ENCODE measurements at places on chromosomes 2 and 18.

DNA sequence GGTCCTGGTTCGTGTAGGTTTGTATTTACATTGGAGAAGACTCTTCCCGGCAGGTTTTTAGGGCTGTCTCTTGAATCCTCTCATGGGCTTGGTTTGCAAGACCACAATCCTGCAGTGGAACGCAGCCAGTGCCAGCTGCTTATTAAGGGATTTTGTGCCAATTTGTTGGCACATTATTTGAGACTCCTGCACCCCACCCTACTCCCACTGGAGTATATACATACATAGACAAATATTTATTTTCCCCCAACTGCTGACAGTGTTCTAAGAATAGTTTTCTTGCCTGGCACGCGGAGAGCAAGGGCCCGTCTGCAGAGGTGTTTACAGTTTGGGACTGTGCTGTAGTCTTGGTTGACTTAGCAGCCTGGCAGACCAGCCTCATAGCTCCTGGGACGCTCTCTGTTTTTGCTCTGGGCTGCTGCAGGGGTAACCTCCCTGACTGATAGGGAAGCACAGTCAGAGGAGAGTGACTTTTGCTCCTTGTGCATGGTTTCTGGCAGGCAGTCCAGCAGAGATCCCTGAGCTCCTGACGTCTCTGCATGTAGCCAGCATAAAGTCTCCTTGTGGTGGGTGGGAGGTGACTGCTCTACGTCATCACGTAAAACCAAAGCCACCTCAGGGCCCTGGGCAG, 1.9 kb downstream of the LDLRAD4 start:
- DNase-seq, result no peak

DNA sequence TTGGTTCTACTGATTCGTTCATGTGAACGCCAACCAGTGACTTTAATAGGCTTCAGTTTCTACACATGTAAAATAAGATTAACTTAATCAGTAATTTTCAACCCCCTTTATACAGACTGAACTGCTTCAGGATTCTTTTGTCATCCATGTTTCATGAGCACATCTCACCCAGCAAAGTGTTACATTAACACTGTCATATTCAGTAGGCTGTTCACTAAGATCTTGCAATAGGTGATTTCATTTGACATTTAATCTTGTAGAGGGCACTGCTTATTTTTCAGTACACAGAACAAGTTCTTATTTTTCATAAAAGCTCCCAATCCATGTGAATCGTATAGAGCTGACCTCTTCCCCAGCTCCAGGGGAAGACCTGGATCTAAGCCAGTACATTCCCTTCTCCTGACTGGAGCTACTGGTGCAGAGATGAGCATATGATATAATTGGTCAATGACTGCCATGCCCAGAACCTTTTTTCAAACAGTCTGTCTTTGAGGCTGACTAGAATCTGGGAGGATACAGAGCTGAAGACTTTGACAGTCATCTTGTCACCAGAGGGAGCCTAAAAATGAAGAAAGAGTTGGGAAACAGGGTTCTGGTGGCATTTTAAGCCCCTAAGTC, 72.2 kb upstream of the CHRNA1 start:
- no peak for DNase-seq

DNA sequence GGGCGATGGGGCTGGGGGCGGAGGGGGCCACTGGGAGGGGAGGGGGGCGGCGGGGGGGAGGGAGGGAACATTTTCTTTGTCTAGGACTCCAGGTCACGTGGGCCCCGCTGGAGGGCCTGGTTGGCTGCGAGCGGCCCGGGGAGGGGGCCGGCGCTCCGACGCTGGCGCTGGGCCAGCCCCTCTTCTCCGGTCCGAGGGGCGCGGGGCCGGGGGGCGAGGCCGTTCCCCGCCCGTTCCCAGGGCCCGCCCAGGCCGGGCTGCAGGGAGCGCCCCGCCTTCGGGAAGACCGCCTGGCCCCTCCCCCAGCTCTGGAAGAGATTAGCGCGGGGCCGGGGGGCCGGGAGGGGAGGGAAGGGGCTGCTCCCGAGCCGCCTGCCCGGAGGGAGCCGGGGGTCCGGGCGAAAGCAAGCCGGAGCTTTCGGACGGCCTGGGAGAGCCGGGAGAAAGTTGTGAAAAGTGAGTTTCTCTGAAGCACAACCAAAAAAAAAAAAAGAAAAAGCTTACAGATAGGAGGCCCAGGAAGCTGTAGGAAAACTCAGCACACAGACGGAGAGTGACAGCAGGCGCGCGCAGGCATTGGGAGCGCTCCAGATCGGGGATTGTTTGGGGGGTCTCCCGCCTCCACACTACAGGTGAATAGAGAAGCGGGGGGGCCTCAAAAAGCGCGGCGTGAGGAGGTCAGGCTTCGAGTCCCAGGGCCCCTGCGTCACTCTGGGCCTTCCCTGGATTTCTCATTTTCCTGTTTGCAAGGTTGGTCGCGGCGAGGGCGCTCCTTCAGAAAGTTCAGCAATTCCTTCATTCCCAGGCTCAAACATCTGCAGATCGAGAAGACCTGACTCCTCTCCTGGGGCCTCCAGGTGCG, 84.1 kb upstream of the POMC start:
- DNase-seq, result peak; percentile 53

DNA sequence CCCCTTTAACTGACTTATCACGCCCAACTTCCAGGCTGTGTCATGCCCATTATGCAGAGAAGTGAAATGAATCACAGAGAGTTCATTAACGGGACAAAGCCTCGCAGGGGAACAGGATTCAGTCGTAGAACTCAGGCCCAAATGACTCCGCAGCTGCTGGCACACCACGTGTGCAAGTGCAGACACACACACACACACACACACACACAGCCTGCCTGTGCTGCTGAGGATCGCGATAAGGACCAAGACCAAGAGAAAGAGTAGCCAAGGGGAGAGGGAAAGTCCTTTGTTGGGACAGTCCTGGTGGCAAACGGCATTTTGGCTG, 90.0 kb upstream of the TAF1B start:
- peak; percentile 24 for DNase-seq

DNA sequence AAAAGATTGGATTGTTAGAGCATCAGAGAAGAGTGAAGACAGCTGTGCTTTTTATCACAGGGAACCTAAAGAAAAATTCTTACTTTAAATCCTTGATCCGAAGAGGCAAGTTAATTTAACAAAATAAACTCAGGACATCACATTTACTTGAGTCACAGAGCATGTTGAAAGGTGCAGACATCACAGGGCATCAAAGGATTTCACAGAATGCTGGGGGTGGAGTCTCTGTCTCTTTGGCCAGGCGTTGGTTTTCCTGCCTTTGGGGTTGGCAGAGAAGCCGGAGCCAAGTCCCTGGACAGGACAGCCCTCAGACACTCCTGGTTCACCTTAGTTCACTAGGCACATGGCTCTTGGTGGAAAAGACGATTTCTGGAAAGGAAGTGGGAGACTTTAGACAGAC, 56.3 kb downstream of the SH3RF3 start:
- DNase-seq, result no peak

DNA sequence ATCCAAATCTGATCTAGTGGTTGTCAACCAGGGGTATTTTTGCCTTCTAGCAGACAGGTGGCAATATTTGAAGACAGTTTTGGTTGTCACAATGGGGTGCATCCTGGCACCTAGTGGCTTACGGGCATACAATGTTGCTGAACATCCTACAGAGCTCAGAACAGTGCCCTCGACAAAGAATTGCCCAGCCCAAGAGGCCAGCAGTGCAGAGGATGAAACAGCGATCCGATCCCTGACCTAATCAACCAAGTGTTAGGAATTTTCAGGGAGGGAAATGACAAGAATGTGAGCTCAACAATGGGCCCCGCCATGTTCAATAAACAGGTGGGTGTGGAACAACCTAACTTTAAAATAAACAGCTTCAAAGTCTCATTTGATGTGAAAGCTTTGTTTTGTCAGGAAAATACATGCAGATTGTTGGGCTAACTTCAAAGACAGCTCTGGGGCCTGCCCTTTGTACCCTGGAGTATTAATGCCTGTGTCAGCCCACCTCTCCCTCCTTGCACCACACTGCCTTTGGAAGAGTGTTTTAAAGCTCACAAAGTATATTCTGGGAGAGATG, 22.5 kb upstream of the SCYGR5 start:
- DNase-seq, result no peak

DNA sequence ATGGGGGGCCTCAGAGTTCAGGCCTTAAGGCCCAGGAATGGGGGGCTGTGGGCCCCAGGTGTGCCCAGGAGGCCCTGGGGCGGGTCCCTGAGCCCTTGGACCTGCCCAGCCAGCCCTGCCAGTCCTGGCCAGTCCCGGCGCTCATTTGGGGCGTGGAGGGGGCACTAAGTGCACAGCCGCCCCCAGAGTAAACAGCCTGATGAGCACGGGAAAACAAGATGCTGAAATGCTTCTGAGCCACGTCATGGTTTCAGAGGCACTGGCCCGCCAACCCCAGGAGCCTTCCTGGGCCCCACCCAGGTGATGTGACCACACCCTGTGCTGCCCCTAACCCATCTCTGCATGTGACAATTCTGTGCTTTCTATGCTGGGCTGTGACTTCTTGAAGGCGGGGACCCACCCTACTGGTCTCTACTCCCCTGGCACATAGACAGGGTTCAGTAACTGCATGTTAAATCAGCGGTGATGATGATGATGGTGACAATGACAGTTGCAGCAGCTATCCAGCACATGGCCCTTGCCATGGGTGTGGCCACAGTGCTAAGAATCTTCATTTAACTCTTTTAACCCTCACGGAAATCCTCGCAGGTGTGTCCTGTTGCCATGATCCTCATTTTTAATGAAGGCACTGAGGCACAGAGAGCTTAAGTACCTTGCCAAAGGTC, 28.1 kb upstream of the ASPRV1 start:
- no peak for DNase-seq

DNA sequence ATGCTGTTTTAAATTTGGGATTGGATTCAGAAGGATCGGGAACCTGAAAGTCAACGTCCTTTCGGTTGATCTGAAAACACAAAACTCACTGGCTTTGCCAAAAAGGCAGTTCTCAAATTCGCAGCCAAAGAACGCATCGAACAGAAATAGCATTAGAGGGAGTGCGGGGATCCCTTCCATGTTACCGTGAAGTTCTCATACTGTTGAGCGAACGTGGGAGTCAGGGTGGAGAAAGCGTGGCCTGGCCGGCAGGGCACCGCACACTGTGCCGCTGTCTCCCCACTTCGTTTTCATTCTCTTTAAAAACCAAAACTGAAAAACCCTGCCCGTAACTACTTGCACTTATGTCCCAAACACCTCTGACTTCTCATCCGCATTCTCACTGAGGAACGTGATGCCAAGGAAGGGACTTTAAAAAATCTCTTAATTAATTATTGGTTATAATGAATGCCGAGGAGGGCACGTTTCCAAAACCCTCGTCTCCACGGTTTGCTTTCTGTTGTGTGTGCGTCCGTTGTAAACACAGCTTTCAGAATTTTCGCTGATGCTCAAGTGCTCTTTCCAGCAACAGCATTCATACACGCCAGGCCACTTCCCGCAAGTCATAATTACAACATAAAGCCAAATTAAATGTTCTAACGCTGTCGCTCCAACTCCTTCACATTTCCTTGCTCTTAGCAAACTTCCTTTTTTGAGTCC, 60.9 kb upstream of the TWIST2 start:
- no peak for DNase-seq

DNA sequence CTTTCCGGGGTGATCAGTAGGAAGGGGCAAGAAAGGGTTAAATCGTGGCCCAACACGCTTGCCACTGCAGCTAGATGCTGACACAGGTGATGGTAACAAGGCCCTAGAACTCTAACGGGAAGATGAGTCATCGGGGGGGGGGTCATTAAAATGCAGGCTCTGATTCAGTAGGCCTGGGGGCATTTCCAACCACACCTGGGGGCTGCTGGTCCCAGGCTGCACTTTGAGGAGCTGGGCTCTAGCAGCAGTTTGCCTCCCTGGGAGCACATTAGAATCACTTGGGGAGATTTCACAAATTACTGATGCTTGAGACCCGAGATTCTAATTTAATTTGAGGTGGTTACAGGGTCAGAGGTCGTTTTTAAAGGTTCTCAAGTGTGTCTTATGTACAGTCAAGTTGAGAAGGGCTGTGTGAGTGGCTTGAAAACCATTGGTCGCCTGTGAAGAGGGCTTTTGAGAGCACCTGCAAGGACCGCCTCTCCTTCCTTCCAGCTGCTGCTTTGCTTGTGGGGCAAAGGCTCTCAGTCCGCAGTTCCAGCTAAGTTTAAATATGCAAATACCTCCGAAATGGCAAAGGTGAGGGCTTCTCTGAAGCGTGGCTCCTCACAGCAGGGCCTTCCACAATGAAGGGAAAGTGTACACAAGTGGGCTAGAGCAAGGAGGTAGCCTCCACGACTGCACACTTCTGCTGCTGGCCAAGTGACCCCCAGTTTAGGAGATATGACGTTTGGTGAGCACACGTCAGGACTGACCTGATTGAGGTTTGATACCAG, 128.0 kb upstream of the MSH6 start:
- DNase-seq, result no peak

DNA sequence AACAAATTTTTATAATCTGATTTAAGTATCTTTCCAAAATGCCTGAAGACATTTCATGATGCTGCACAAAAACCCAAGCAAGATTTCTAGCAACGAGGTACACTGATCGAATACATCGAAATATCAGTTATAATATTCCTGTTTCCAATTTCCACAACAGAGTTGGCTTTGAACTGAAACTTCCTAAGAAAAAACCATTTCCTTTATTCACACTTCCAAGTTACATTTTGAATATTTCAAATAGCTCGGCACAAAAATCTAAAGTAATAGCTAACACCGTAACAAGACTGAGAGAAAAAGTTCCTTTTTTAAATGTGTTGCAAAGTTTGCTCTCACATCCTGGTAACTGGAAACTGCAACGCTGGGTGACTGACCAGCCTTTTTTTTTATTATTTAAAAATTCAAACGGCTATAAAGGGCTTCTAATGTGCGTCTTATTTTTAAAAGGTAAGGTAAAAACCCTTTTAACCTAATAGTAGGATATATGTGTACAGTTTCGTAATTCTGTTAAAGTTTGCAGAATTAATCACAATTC, 1.7 kb downstream of the HNRNPLL start:
- no peak for DNase-seq

DNA sequence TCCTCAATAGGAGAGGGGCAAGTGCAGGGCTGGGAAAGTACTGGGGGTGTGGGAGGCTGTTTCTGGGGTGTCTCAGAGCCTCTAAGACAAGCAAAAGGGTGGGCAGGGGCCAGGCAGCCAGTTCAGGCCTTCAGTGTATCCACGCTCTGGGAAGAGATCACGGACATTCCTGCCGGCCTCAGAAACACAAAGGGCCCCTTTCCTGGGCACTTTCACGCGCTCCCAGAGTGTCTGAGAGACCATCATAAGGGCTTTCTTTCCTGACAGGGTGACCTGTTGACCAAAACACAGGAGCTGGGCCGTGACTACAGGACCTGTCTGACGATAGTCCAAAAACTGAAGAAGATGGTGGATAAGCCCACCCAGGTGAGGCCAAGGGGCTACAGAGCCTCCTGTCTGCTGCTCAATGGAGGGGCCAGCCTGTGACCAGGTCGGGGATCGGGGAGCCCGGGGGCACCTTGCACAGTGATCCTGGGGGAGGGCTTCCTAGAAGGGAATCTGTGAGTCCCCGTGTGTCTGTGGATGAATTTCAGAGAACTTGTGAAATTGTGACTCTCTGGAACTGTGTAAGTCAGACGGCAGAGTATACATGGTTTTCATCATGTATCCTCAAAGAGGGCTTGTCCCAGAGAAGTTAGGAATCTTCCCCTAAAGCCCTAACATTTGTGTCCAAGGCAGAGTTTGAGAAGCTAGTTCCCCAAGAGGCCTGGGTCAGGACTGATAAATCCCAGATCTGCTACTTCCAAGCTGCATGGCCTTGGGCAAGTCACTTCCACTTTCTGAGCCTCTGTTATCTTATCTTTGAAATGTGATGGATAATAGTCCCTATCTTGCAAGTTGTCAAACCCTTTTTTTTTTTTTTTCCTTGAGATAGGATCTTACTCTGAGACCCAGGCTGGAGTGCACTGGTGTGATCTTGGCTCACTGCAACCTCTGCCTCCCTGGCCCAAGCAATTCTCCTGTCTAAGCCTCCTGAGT, 1.8 kb downstream of the GNLY start:
- DNase-seq, result no peak

- DNase-seq, result no peak
These were observed 607.3 kb downstream of the ERBB4 start for GRCh38 chr2:211931314-211931713.

All from CD8-positive, alpha-beta T cell (primary cell).